Uterus (tissue), 4 donors: ENCODE measurements at places on chromosomes 4 and X.
A peak's percentile ranks its signal among the peaks of the same experiment; 100 is the strongest.

GRCh38 chr4:181618038-181618618 lies 625.1 kb upstream of the TENM3 start:
- H3K4me1 ChIP-seq: no peaks in the 10 kb centered on the region
- no peak overlapping the region for H3K4me3 ChIP-seq
- no peaks in the 10 kb centered on the region for H3K36me3 ChIP-seq
- no peak overlapping the region for H3K27ac ChIP-seq
- no peaks in the 10 kb centered on the region for H3K27me3 ChIP-seq
- no peak for DNase-seq

- no peaks in the 10 kb centered on the region for H3K4me1 ChIP-seq
- H3K36me3 ChIP-seq: no peaks in the 10 kb centered on the region
- H3K27me3 ChIP-seq: no peaks in the 10 kb centered on the region
These were observed 223.1 kb downstream of the CLCN4 start for GRCh38 chrX:10379878-10380277.

DNA sequence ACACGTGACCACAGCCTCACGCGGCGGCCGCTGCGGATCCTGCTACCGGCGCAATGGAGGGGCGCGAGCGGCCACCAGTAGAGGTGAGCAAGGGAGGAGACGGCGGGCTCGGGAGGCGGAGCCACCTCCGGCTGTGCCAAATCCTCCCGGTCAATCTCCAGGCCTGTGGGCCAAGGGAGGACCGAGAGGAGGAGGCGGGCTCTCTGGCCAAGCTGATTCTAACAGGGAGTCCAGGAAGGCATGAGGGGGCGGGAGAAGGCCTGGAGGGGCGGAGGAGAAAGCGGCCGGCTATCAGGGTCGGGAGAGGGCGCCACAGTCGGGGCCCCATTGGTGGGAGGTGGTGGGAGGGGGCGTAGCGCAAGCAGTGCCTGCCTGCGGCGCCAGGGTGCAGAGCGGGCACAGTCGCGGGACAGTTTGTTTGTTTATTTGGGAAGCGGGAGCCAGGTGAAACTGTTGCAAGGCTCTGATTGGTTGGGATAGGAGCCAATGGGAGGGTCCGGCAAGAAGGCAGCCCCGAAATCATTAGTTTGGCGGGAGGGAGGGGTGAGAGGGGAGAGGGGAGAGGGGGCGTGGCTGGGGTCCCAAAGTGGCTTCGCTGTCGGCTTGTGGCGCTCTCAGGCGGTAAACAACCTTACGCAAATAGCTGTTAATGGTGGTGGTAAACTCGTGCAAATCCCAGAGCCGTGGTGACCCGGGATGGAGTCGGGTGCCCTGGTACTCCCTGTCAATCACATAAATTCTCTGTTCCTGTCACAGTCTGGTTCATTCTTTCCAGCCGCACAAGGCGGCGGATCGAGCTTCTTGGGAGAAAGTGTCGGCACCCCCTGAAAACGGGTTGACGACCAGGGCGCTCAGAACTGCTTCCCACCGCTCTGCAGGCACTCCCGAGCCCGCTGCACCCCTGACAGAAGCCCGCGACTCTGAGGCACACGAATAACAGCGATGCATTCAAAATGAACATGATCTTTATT lies at the start of gene IRS4:
IRS4 (minus strand) TSS at position 55 of the 971 bp plus-strand sequence.
- H3K27ac ChIP-seq: peak within 1 kb of the TSS; percentile 51
- H3K36me3 ChIP-seq: no peaks in the 10 kb centered on the region
- no peaks in the 10 kb centered on the region for H3K27me3 ChIP-seq
- peak; percentile 48 for DNase-seq
- peak within 1 kb of the TSS; percentile 37 for H3K4me3 ChIP-seq
- H3K4me1 ChIP-seq: no peaks in the 10 kb centered on the region

- no peak for DNase-seq
- no peaks in the 10 kb centered on the region for H3K4me1 ChIP-seq
- H3K27ac ChIP-seq: peak overlapping the region; percentile 39
- H3K36me3 ChIP-seq: no peaks in the 10 kb centered on the region
These were observed 209.9 kb downstream of the PARM1 start for GRCh38 chr4:75142850-75143249.

DNA sequence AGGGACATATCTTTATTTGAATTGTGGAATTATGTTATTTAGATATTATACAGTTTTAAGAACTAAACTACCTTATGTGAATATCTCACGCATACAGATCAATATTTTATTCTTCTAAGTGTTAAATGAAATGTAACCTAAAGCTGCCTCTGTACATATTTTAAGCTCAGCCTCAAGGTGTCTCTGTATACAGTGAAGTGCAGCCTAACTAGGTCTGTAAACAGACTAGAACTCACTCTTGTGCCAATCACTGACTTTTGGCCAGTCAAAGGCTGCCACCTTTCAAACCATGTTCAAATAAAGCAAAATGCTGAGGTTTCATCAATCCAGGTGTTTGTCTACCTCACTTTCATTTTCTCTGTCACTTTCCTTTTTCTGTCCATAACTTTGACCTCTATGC lies 1074.5 kb upstream of the PRKX start:
- H3K4me1 ChIP-seq: no peaks in the 10 kb centered on the region
- no peak for DNase-seq
- no peaks in the 10 kb centered on the region for H3K36me3 ChIP-seq
- H3K27ac ChIP-seq: no peak overlapping the region
- H3K4me3 ChIP-seq: no peak overlapping the region
- no peaks in the 10 kb centered on the region for H3K27me3 ChIP-seq

- no peaks in the 10 kb centered on the region for H3K27me3 ChIP-seq
- H3K4me3 ChIP-seq: no peak overlapping the region
- H3K36me3 ChIP-seq: no peaks in the 10 kb centered on the region
- H3K4me1 ChIP-seq: no peaks in the 10 kb centered on the region
- DNase-seq: no peak
- H3K27ac ChIP-seq: no peak overlapping the region
These were observed 111.1 kb upstream of the FMR1 start for GRCh38 chrX:147800663-147801062.

DNA sequence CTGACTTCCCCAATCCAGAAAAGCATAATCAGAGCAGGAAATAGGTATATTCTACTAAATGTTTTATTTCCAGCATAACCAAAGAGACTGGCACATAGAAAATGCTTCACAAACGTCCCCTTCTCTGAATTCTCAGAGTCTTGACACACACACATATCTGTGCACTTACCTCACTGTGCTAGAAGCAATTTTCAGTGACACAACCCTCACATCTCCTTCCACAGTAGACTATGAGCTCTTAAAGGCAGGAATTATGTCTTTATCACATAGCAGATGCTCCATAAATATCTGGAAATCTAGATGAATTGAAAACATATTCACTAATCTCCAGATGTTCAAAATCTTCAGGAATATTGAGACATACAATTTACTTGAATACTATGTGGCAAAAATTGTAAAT lies 5.9 kb downstream of the SOWAHB start:
- no peak overlapping the region for H3K4me3 ChIP-seq
- H3K27ac ChIP-seq: no peak overlapping the region
- DNase-seq: no peak
- no peaks in the 10 kb centered on the region for H3K36me3 ChIP-seq
- H3K4me1 ChIP-seq: no peaks in the 10 kb centered on the region

- no peak for DNase-seq
- H3K27me3 ChIP-seq: no peaks in the 10 kb centered on the region
- H3K4me1 ChIP-seq: no peaks in the 10 kb centered on the region
These were observed 11.8 kb downstream of the ARSJ start for GRCh38 chr4:113967687-113968086.

DNA sequence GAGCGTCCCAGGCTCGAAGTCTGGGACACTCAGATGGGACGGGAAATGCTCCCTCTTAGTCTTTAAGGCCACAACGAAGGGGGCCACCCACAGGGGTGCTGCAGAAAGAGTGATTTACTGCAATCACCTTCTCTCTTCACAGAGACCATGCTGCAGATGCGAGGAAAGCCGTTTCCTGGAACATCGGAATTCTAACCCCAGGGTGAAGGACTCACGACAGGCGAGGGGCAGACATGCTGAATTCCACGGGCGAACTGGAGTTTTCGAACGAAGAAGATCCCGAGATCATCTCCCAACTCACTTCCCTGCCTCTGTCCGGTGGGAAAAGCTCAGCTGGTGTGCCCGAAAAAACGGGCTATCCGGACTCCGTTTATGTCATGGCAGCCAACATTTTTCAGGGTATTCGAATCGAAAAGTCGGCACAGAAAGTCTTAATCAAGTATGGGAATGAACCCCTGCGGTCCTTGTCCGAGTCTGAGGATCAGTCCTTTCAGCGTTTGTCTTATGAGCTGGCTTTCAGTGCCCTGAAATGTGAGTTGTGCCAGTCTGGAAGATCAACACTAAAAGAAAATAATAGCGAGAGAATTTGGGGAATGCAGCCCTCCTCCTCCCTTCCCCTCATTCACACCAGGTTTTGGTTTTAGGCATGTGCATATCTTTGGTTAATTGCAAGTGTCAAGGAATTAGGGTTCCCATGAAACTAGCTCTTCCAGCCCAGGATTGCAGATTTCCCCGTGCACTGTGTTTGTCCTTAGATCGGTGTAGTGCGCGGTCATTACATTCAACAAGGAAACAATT lies 905 bp downstream of the NSUN7 start:
- H3K27ac ChIP-seq: no peak overlapping the region
- peak overlapping the region; percentile 41 for H3K4me3 ChIP-seq
- no peaks in the 10 kb centered on the region for H3K4me1 ChIP-seq
- no peaks in the 10 kb centered on the region for H3K36me3 ChIP-seq
- no peak for DNase-seq

DNA sequence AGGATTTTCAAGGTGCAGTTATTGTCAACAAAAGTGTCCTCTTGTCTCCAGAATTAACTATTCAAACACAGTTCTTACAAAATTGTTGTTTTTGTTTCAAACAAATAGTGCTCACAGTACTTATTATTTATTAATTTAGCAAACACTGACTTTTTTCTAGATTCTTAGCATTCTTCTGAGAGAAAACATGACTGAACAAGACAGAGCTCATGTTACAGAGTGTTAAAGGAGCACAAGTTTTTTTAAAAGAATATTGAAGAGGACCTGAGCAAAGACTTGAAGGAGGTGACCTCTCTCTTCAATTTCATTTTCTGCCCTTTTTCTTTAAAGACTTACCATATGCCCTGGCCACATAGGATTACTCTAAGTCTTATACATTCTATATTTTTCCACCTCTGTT lies 2220.3 kb upstream of the AGA start:
- H3K27ac ChIP-seq: no peak overlapping the region
- no peaks in the 10 kb centered on the region for H3K4me1 ChIP-seq
- H3K36me3 ChIP-seq: no peaks in the 10 kb centered on the region
- DNase-seq: no peak

DNA sequence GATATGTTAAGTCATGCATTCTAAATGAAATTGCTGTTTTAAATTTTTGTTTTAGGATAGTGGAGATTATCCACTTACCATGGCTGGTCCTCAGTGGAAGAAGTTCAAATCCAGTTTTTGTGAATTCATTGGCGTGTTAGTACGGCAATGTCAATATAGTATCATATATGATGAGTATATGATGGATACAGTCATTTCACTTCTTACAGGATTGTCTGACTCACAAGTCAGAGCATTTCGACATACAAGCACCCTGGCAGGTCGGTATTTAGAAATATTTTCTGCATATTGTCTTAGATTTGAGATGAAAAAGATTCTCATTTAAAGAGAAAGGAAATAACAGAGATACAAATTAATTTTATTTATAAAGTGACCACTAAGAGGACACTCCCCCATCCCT lies 83.6 kb downstream of the STAG2 start:
- H3K27ac ChIP-seq: no peak overlapping the region
- no peaks in the 10 kb centered on the region for H3K4me1 ChIP-seq
- no peak overlapping the region for H3K4me3 ChIP-seq
- H3K36me3 ChIP-seq: no peaks in the 10 kb centered on the region
- H3K27me3 ChIP-seq: no peaks in the 10 kb centered on the region

DNA sequence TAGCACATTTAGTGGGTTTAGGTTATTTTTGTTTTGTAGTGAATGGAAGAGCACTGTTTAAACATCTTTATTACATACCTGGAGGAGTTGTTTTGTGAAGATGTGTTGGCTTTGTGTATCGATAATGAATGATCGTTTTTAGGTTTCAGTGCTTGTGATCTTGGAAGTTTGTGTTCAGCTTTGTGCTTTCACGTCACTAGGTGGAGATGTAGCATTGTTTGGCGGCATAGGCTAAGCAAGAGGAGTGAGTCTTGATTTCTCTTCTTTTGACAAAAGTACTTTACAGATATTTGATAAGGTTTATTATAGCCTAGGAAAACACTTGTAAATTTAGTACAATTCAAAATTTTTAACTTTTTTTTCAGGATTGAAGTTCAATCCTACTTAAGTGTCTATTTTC lies 50.4 kb downstream of the PDK3 start:
- H3K36me3 ChIP-seq: no peaks in the 10 kb centered on the region
- no peak overlapping the region for H3K4me3 ChIP-seq
- H3K27ac ChIP-seq: no peak overlapping the region
- peaks cover 3% of the 10 kb centered on the region for H3K27me3 ChIP-seq
- H3K4me1 ChIP-seq: no peaks in the 10 kb centered on the region

GRCh38 chr4:94403751-94404150 lies 48.0 kb upstream of the PDLIM5 start:
- H3K27me3 ChIP-seq: no peaks in the 10 kb centered on the region
- H3K4me1 ChIP-seq: peaks cover 1% of the 10 kb centered on the region
- H3K4me3 ChIP-seq: no peak overlapping the region
- H3K36me3 ChIP-seq: no peaks in the 10 kb centered on the region

DNA sequence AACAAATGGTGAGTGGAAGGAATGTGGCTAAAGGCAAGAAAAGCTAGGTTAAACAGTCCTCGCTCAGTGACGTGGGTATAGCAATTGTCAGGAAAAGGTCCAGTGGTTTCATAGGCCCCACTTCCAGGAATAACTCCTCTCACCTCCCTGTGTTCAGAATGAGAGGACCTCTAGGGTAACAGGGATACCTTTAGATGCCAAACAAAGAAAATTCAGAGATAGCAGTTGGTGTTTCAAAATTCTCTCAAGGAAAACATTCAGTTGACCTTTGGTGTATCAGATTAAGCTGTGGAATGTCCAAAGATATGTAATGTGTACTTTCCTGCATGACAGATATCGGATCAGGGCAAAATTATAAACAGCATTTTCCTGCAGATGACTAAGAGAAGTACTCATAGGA lies 155.9 kb downstream of the ARHGAP6 start:
- no peaks in the 10 kb centered on the region for H3K36me3 ChIP-seq
- H3K27ac ChIP-seq: no peak overlapping the region
- DNase-seq: no peak
- H3K4me1 ChIP-seq: no peaks in the 10 kb centered on the region

DNA sequence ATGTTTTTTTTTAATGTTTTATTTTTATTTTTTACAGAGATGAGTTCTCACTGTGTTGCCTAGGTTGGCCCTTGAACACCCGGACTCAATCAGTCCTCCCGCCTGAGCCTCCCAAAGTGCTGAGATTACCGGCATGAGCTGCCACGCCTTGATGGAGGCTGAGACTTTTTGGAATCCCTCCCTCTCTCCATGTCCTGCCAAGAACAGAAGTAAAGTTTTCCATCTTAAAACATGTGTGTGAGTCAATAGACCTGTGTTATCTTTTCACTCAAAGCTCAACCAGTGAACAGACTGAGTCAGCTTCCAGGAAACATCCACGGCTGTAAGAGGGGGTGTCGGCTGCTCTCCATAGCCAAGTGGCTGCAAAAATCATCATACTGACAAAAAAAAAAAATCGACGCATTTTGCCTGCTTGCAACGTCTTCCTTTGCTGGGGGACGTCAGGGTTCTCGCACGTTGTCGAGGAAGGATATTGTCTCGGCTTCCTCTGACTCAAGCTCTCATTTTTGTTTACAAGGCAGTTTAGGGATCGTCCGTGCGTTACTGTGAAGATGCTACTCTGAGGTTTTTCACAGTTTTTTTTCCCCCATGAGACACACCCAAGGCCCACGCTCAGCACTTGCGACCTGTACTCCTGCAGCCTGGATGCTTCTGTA lies 10.0 kb upstream of the ASMTL start:
- no peaks in the 10 kb centered on the region for H3K36me3 ChIP-seq
- H3K4me1 ChIP-seq: no peaks in the 10 kb centered on the region
- H3K4me3 ChIP-seq: no peak overlapping the region
- no peaks in the 10 kb centered on the region for H3K27me3 ChIP-seq
- peak; percentile 13 for DNase-seq
- no peak overlapping the region for H3K27ac ChIP-seq
